ENCODE measurements at places on chromosomes 11 and 22.

- DNase-seq: no peak
Measured at GRCh38 chr22:42653999-42654398, 4.8 kb upstream of the CYB5R3 start.

DNA sequence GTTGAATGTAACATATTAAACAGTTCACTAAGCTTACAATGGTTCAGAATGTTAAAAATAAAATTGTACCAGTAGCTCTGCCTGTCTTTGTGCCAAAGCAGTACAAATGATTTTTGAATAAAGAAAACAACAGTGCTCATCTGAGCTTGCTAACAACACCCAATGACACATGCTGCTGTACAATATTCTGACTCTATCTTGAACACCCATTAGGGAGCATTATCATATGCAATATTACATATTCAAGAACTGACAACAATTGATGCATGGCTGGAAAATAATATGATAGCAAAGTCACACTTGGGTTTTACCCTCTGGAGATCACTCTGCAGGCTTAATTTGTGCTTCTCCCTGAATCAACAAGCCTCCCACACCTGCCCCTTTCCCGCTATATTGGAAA is 953.7 kb downstream of the OPCML start:
- DNase-seq: no peak

DNA sequence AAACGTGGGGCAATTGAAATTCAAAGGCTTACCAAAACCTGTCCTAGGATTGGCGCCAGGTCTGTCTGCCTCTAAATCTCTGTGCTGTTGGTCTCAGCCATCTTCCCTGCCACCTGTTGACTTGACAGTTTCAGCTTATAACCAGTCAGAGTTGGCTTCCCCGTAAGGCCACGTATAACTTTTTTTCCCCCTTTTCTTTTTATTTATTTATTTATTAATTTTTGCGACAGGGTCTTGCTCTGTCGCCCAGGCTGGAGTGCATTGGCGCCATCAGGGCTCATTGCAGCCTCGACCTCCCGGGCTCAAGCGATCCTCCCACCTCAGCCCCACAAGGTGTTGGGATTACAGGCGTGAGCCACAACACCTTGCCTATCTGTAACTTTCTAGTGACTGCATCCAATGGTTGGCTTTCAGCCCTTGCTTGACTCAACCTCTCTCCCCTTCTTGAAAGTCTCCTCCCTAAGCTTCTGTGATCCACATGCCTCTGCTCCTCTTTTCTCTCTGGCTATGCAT is 1.4 kb upstream of the SYVN1 start:
- no peak for DNase-seq

DNA sequence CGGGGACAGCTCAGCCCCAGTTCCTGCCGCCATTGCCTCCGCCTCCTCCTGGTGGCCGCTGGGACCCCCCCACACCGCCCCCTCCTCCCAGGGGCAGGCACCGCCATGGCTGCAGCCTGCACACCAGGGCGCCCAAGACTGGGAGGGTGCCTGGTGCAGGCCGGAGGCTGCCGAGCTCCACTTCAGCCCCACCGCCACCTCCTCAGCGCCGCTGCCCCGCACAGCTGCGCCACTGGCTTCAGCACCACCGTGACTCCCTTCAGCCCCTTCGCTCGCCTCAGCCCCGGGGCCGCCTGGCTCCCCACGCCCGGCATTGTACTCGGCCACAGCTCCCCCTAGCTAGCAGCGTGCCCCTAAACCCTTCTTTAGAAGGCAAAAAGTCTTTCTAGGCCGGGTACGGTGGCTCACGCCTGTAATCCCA is 131.1 kb downstream of the CRYBB2 start:
- DNase-seq: no peak

DNA sequence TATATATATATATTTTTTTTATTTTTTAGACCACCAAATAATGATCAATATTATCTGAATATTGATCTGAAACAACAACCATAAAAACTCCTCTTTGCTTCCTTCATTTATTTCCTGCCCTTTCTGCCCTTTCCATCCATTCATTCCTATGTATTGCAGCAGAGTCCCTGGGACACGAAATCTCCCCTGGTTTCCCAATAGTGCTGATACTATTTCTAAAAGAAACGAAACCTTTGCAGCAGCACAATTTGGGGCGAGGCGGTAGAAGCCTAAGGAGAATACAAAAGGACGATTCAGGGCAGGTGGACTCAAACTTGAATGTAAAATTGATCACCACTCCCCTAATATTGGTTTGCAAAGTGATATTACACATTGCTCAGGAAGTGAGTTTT is 16.9 kb upstream of the AMOTL1 start:
- no peak for DNase-seq

DNA sequence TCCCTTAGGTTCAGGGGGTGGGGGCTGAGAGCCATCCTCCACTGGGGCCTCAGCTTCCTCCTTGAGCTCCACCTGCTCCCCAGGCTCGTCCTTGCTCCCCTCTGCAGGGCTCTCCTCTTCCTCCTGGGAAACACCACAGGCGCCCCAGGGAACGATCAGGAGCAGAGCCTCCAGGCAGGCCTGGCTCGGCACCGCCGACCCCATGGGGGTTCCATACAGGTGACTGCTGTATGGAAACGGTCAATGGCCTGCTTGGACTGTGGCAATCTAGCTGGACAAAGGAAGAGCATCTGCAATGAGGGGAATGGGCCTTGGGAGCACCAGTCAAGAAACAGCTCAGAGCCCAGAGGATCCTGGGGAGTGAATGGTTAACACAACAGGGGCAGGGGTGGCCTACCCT is 7.9 kb downstream of the HYOU1 start:
- no peak for DNase-seq

- DNase-seq: no peak
Measured at GRCh38 chr22:27718186-27719035, 83.1 kb downstream of the MN1 start.

DNA sequence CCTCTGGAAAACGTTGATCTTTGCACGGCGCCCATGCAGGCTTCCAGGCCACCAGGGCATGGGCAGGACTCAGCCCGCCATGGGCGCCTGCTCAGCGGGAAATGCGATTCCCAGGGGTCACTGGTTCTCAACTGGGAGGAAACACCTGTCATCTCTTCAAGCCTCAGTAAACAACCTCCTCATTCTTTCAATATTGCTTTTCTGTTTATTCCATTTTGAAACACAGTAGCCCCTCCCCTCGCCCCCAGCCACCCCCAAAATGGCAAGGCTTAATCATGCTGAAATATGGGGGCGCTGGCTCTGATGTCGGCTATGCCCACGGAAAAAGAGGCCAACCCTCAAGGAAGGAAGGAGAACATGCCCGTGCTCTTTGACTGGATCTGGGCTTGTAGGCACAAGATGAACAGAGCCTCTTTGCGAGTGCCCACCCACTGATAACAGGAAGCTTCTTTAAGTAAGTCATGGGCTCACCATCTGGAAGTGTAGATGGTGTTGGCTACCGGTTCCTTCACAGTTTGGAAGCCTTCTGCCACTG is 594 bp upstream of the POU2AF1 start:
- no peak for DNase-seq
